Right hindlimb (tissue), 1 donor: ENCODE measurements at places on chromosomes 3 and 15.

DNA sequence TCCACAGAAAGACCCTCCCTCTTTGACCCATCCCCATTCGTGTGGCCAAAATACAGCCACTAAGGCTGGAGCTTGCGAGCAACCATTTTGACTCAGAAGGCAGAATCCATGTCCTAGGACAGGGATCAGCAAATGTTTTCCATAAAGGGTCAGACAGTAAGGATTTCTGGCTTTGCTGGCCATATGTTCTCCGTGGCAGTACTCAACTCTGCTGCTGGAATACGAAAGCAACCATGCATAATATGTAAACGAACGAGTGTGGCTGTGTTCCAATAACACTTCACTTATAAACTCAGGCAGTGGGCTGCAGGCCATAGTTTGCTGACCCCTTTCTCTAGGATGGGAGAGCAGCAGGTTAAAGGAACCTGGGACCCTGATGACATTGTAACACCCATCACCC lies 77.6 kb upstream of the WNT5A start:
- no peak for DNase-seq

- no peak for DNase-seq
Observed at GRCh38 chr3:44136421-44136820, 105.3 kb upstream of the TOPAZ1 start.

DNA sequence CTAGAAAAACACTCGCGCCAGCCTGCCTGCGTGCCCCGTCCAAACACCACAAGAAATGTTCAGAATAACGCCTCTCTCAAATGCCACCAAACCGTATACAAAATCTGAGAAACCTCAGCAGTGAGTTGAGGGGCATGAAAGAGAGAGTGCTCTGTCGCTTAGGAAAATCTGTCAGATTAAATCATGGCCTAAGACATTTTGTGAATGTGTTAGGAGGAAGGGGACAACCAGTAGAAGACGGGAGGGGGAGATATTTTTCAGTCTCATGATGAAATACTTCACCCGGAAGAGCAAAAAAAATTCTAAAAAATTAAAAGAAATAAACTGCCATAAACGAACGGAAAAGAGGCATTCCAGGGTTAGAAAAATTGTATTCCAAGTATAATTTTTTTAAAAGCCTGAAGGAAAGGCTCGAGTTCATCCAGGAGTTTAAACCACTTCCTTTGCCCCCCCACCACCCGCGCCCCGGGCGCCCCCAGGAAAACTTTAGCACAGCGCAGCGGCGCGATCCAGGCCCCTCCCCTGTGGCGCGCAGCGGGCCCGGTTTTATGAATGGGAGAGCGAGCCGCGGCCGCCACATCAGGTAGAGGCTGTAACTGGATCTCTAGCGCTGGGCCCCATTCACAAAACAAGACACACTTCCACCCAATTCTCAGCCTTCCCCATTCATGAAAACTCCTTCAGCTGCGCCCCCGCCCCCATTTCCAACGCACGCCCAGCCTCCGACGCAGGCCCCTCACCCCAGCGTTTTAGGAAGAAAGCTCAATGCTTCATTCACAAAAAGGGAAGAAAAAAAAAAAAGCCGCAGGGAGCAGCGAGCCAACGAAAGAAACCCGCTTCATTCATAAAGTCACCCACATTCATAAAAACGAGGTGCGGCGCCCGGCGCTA lies 1.4 kb downstream of the ETV5 start:
- peak; percentile 86 for DNase-seq

GRCh38 chr15:88074386-88074785 lies 182.2 kb downstream of the NTRK3 start:
- no peak for DNase-seq

DNA sequence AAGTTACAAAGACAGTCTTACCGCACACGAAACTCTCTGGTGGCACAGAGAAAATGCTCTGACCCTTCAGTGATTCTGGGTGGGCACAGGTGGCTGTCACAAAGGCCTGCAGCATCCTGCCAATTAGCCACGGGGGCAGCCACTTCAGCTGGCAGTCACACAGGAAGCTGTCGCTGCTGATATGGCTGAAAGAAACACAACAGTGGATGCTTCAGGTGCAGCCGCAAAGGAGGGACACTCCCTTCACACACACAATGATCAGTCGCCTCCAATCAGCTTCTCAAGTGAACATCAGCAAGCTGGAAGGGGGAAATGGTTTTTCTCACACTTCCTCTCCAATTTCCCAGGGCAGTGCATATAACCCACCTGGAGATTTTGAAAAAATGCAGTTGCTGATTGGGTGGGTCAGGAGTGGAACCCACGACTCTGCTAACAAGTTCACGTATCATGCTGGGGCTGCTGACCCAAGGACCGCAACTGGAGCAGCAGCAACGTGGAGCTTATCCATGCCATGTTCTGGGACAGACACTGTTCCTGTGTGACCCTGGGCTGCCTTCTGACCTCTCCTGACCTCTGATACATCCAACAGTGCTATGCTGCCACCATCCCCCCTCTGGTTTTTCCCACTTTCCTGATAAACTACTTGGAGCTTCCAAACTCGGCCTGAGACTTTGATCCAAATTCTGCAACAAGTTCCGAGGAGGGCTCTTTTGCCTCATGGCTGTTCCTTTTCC lies 106.6 kb downstream of the LRIG1 start:
- peak; percentile 10 for DNase-seq

DNA sequence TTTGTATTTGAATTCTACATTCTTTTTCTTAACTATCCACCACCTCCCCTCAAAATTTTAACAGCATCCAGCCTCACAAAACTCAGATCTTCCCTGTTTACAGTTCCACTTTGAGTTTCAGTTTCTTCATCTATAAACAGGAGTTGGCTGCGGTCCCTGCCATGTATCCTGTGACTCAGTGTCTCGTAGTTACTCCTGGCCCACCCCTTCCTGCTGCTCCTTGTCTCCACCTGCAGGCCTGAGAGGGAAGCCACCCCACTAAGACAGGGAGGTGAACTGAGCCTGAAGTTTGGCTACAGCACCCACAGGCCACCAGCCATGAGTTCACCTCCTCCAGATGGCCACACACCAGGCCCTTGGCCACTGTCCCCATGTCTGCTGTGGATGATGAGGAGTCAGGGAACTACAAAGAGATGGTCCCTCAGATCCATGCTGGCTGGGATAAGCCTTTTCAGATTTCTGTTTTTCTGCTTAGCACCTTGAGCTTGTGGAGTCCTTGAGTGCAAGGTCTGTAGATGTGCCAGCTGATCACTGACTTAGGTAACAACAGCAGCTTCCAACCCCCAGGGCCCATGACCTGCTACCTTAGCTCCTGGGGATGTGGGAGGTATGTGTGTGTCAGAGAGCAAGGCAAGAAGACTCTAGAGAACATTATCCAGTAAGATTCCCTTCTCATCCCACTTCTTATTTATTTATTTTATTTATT lies 37.5 kb downstream of the CD86 start:
- DNase-seq = no peak

- DNase-seq = no peak
Observed at GRCh38 chr3:160055659-160056058, 67.0 kb downstream of the IL12A start.

GRCh38 chr3:138338811-138339210 lies 9.2 kb upstream of the NME9 start:
- DNase-seq = peak; percentile 50

DNA sequence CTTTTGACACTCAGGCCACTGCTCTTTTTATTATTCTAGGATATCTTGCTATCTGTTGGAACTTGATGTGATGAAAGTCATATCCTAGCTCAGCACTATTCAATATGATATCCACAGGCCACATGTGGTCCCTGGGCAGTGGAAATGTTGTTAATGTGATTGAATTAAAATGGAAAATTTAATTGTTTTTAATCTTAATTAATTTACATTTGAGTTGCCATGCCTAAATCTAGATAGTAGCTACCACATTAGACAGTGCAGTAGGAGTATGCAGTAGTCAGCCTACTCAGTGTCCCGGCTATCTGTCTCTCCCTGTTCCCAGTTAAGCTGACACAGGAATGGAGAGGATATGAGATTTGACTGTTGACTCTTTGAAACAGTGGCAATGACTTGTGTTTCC lies 460.2 kb downstream of the GBE1 start:
- DNase-seq = no peak

DNA sequence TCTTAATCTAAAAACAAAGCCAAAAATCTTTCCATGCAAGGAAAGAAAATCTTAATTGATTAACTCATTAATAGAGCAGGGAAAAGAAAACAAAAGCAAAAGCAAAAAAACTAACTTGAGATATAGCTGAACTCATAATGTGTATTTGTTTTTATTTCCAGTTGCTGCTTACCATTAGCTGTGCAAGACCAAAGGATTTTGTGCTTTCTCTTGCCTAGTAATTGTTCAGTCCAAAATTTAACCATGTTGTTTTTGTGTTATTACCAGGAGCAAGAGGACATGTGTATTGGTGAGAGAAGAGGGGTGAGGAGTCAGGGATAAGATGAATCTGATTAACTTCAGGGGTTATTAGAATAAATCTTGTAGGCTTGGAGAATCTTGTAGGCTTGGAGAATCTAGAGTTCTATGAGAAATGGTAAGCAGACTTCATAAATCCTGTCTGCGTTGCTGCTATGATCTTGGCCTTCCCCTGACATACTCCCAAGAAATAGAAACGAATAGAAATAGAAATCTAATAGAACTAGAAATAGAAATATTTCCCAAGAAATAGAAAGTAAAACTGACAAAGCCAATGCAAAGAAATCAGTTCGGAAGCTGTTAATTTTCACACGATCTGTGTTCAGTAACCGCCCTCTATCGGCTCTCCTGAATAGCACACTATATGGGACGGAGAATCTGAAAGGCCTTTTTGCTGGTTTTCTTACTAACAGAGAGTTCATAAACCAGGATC lies 72.6 kb upstream of the TNFSF10 start:
- DNase-seq = no peak

GRCh38 chr3:150061288-150062024 lies 90.8 kb upstream of the PFN2 start:
- peak; percentile 75 for DNase-seq

DNA sequence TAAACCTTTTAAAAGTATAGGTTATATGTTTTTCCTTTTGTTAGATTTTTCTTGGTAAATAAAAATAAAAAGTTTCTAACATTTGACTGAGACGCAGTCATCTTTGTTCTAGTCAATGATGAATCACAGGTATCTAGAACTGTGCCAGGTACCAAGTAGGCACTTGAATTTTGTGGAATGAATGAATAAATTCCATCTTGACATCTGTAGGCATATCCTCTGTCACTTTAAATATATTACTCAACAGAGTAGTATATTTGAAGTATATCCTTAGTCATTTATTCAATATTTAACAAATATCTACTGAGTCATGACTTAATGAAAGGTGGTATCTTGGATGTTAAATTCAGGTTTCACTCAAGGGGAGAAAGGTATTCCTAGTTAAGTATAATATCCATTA lies 828.4 kb downstream of the TUSC7 start:
- DNase-seq = no peak

DNA sequence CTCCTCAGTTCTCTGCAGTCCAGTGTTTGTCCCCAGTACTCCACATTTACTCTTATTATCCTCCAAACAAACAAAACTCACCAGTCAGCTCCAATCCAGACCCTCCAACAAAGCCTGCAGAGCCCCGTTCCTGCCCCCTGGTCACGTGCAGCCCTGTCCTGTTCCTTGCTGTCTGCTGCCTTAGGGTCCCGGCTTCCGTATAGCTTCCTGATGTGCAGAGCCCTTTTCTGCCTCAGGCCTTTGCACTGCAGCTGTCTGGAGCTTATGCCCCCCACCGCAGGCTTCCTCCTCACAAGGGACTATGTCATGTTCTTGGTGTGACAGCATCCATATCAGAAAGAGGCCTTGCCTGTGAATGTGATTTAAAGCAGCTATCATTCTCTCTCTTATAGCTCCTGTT lies 39.0 kb upstream of the UBE3A start:
- no peak for DNase-seq

DNA sequence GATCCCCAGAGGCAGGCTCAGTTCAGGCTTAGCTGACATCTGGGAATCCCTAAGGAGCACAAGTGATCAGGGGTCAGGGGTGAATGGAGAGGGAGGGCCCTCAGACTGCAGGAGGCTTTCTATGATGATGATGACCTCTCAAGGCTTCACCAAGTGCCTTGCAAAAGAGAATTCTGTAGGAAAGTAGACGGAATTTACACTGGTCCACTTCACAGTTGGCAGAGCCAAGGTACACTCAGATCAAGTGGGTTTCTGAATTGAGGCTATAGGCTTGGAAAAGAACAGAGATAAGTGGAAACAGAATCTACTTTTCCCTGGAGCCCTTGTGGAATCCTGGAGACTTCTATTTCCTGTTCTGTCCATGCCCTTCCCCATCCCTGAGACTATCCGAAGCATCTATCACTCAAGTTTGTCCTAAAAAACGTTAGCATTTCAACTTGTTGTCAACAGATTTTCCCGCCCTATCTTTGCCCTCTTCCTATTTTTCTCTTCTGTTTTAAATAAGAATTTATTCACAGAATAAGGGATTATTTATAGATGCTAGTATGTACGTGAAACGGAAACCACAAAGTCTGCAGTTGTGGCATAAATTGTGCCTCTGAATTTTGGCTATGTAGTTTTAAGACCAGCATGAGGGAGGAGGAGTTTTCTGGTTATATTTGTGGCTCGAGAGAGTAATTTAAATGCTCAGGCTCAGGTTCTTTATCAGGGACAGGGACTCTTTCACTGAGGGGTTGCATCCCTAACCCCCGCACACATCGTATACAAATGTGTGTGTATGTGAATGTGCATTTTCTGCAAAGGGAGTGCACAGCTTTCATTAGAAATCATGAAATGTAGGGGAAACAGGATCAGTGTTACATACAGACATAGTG lies 12.8 kb downstream of the GCSAM start:
- no peak for DNase-seq
